Stimulated activated CD8-positive, alpha-beta memory T cell treated with anti-CD3 and anti-CD28 coated beads, Interleukin-15, amount 100 ng/mL, for 1 hour (primary cell): ENCODE measurements at places on chromosomes 16 and 17.

- DNase-seq: no peak
Measured at GRCh38 chr17:73820686-73821448, 176.6 kb upstream of the SDK2 start.

GRCh38 chr17:47315451-47316266 is 8.1 kb upstream of the EFCAB13 start:
- DNase-seq: no peak

- DNase-seq: no peak
Measured at GRCh38 chr17:48491527-48492273, 39.1 kb downstream of the HOXB1 start.

GRCh38 chr16:72126429-72126765 is 32.8 kb downstream of the DHX38 start:
- no peak for DNase-seq

- no peak for DNase-seq
Measured at GRCh38 chr16:85658504-85659326, 30.0 kb downstream of the GINS2 start.

DNA sequence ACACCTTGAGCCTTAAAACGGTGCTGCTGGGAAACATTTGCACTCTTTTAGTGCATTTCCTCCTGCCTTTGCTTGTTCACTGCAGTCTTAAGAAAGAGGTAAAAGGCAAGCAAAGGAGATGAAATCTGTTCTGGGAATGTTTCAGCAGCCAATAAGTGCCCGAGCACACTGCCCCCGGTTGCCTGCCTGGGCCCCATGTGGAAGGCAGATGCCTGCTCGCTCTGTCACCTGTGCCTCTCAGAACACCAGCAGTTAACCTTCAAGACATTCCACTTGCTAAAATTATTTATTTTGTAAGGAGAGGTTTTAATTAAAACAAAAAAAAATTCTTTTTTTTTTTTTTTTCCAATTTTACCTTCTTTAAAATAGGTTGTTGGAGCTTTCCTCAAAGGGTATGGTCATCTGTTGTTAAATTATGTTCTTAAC is 4.4 kb downstream of the SOX9 start:
- DNase-seq: no peak

DNA sequence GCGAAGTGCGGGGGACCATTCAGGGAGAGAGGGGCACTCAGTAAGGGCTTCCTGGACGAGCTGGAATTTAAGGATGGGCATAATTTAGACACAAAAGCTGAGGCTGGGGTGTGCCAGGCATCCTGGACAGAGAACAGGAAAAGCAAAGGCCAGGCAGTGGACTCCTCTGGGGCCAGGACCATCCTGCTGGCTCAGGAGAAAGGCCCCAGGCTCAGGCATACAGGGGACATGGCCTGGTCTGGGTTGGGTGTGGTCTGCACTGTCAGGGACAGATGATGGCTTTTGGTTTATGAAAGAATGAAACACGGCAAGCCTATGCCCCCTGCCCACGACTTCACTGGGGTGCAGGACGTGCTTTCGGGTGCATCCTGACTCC is 48.9 kb upstream of the DOC2B start:
- no peak for DNase-seq

DNA sequence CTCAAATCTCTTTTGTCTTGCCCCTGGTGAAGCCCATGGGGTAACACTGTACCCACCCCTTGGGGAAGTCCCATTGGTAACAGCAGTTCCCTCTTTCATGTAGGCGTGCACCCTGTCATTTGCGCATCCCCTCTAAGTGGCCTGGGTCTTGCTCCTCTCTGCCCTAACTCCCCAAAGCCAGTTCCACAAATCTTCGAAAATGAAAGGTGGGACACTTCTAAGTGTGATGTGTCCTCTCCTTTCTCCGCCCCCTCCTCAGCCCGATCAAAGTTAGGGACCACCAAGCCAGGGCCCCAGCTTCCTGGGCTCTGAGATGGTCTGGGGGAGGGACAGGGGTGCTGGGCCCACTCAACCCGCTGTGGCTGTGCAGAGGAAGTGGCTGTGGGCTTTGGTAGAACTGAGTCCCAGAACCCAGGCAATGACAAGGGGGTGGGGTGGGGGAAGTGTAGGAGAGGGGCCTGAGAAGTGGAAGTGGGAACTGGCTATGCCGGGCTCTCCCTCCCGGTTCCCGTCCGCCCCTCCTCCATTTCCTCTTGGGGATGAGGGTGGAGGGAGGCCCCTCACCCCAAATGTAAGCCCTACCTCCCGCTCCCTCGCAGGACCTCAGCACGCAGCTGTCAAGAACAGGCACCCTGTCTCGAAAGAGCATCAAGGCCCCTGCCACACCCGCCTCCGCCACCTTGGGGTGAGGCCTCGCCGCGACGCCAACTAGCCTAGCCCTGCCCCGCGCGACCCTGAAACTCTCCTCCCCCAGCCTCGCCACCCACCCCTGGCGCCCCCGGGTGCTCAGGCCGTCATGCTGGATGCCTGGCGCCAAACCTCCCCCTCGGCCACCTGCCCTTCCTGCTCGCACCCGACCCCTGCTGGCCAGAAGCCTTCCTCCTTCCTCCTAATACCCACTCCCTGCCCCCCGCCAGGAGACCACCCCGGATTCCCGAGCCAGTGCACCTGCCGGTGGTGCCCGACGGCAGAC is 8.7 kb downstream of the ABI3 start:
- DNase-seq: no peak

DNA sequence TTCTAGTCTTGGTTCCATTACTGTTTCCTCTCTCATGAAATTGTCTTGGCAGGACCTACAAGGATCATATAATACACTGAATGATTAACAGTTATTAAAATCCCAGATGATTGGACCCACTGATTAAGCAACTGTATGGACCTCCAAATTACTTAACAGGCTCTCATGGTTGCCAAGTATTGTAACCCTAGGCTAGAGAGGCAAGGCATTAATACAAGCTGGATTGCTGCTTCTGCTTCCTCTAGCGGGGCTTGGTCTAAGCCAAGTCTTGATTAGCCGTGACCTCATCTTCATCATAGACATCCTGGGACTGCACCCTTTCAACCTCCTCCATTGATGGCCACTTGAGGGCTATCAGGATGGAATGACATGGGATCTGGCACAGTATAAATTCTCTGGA is 46.9 kb downstream of the SYCE1L start:
- no peak for DNase-seq

- no peak for DNase-seq
Measured at GRCh38 chr16:51569203-51569931, 418.3 kb upstream of the SALL1 start.

DNA sequence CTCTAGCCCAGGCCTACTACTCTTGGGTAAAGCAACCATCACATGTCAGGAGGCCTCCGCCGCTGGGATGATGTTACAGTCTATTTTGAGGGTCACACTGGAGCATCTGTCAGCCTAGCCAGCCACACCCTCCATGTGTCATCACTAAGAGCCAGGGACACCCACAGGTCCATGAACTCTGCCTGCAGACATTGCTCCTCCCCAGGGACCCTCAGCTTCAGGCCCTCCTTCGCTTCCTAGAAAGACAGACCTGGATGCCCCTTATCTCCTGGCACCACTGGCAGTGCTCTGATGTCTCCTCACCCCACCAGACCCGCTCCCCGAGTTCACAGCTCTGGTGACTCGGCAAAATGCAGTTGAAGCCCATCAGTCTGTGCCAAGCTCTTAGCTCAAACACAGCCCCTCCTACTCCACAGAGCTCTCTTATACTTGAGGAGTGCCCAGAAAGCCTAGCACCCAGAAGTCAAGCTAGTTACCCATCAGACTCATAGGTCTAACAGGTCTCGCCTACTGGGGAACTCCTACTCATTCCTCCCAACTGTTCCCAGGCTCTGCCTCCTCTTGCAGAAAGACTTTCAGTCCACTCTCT is 5.9 kb downstream of the RANBP10 start:
- no peak for DNase-seq

DNA sequence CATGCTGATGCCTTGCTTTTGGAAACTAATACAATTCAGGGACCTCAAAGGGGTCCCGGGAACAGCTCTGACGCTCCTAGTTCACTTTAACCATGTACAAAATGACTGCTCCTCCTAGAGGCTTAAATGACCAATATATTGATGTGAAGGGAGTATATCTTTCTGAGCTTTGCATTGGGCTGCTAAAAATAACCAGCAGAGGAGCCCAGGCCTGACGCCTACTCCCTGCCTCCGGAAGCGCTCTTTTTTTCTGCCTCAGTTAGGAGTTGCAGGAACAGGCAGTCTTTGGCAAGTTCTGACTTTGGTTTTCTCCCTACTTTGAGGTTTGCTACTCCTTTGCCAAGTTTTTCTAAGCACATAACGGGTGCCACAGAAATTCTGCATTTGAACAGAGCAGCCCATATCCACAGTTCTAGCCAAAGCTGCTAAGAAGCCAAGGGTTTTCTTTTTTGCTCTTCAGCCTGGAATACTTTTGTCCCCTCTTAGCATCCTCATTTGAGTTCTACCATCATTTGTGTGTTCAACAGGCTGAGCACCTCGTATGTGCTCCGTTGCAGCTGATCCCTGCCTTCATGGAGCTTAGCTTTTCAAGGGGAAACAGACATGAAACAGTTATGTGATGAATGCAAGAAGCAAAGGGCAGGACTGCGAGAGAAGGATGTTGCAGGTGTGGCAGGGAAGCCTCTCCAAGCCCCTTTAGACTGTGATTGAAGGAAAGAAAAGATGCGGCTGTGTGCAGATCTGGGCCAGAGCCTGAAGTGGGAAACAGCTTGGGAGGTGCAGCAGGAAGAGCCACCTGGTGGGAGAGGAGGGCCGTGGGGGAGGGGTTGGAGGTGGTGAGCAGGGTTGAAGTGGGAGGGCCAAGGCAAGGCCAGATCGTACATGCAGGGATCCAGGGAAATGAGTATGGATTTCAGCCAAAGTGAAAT is 2.8 kb upstream of the NAGPA start:
- DNase-seq: no peak
